Upper lobe of right lung (tissue), 1 donor: ENCODE measurements at places on chromosomes 7 and 10. TPM values are rescaled to one million over a fixed set of nuclear protein-coding genes. Genes with fewer than 3 reads are reported as not detected.

- no peak for DNase-seq
Observed at GRCh38 chr10:111177379-111177778, 100.5 kb downstream of the ADRA2A start.

DNA sequence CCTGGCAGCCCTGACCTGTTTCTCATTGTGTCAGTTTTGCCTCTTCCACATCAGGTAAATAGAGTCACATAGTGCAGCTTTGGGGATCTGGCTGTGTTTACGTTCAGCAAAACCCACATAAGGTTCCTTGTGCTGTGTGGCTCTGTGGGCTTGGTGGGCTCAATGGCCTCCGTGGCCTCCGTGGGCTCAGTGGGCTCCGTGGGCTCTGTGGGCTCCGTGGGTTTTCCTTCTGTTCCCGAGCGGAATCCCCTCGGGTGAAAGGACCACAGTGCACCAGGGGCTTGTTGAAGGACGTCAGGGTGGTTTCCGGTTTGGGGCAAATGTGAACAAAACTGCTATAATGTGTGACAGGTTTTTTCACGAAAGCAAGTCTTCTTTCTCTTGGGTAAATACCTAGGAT, 12.5 kb upstream of the DPYSL4 start:
- no peak for DNase-seq

DNA sequence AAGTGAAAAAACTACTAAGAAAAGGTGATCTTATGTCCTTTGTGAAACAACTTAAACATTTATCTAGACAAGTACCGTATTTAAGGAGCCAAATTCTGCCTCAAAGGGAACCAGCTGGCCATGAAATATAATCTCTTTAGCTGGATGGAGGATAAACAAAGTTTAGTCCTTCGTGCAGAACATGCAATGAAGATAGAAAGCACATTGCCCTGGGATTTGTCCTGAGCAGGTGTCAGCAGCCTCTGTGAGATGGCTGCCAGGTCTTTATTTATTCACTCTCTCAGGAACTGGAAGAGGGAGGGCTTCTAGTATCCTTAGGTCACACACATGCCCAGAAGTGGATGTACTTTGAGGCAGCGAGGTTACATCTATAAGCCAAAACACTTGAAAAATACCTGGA, 57.4 kb upstream of the CASD1 start:
- DNase-seq = no peak

DNA sequence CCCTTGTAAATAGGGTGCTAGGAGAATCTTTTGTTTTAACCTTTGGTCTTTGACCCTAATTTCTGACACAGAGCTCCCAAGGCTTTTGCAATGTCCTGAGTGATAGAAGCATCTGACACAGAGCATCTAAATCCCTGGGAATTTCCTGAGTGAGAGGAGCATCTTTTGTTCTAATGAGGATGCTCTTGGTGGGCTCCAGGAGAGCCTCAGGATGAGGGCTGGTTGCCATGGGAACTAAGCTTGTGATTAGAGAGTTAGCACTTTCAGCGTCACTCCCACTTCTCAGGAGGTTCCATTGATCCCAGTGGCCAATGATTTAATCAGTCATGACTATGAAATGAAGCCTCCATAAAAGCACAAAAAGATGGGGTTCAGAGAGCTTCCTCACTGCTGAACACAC, 264.8 kb downstream of the KIF20B start:
- DNase-seq = no peak

- DNase-seq = no peak
Observed at GRCh38 chr10:102935939-102936605, 18.0 kb downstream of the CNNM2 start.

DNA sequence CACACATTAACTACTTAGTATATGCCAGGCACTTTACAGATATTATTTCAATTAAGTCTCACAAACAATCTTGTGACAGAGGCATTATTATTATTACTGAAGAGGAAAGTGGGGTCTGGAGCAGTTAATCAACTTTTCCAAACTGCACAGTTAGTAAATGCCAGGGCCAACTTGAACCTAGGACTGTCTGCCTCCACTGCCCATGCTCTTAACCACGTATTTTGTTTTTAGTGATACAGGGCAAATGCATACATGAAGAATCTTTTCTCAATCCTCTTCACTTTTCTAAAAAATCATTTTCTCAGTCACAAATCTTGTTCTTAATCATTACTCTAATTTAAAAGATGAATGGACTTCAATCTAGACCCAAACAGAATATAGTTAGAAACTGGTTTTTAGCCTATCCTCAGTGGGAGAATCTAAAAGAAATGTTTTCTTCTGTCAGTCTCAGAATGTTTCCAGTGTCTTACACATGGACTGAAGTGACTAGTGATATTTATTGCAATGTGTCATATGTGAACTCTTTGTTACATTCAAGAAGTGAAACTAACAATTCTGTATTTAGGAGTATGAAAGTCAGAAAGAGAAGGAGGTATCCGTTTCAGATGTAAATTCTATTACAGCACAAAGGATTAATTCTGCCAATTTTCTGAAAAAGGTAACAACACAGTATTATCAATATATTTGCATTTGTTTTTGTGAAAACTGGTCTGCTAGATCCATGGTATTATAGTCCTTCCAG, 55.5 kb upstream of the CCNJ start:
- DNase-seq = no peak

Gene NODAL
- not detected for total RNA-seq

Gene JAZF1
- total RNA-seq = 20.6 TPM

Gene UBE2D1
- total RNA-seq = 18.2 TPM

Gene GATA3
- total RNA-seq = 3.2 TPM
